ENCODE measurements at places on chromosomes 4 and X.

DNA sequence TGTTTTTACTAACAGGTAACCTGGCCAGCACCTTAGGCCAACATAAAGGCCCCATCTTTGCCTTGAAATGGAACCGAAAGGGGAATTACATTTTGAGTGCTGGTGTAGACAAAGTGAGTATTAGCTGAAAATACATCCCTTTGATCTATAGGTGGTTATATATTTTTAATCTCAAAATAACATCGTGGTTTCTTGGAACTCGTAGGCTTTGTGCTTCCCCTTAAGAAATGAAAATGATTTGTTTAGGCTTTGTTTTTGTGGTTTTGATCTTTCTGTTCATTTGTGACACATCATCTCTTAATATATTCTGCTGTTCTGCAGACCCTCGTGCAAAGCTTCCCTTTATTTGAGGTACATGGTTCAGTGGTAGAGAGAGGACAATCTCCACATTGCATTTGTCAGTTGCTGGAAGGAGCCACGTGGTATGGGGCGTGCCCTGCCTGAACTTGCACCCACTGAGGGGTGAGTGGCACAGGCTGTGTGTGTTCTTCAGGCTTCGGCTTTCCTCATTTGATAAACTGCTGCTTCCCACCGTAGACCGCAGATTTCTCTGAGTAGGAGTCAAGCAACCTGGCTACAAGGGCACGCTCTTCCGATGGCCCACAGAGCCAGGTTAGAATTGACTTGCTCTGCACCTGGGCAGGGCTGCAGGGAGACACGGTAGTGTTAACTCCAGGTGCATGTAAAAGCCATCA lies 72.2 kb downstream of the GPR143 start:
- DNase-seq, result no peak

DNA sequence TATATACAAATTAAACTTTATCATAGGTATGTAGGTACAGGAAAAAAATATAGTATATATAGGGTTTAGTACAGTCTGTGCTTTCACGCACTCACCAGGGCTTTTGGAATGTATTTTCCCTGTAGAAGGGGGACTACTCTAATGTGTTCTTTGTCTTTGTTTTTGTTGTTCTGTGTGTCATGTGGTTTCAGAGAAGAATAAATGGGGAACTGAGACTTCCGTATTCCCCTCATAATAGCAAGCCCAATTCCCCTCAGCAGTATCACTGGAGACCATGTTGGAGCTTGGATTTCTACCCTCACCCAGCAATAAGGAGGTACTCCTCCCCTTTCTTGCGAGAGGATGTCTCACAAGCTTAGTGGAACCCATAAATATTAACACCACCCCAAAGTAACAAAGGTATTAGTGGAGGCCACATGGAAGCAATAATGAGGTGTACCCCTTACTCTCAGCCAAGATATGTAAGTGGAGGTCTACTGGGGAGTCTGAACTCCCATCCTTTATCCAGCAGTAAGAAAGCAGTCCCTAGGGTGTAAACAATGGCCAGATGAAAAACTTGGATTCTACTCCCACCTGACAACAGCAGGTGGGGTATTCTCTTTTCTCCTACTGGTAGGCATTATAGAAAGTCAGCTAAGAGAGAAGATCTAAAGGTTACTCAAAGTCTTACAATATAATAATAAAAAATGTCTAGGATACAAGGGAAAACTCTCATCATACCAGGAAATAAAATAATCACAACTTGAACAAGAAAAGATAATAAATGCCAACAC lies 805.4 kb upstream of the GALNTL6 start:
- no peak for DNase-seq

- DNase-seq, result no peak
Observed at GRCh38 chrX:143296521-143296920, 220.8 kb downstream of the SPANXN3 start.

GRCh38 chr4:82588771-82589270 lies 27.0 kb upstream of the TMEM150C start:
- DNase-seq, result no peak
